Hypothalamus (tissue), 51 donors: ENCODE measurements at places on chromosomes 13 and 19.

DNA sequence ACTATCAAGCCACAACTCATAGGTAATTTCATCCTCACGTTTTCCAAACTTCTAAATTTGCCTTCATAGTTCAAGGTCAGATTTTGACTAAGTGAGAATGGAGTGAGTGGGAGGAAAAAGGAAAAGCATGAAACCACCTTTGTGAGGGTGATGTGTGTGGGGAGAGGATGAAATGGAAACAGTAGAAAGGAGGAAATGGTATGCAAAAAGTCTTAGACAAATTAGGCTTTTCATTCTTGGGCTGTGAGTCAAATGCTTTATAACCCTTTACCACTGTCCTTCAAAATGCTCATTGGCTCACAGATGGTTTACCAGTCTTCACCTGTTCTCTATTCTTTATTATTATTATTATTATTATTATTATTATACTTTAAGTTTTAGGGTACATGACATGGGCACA lies 127.2 kb downstream of the RAP2A start:
- no peak for DNase-seq

DNA sequence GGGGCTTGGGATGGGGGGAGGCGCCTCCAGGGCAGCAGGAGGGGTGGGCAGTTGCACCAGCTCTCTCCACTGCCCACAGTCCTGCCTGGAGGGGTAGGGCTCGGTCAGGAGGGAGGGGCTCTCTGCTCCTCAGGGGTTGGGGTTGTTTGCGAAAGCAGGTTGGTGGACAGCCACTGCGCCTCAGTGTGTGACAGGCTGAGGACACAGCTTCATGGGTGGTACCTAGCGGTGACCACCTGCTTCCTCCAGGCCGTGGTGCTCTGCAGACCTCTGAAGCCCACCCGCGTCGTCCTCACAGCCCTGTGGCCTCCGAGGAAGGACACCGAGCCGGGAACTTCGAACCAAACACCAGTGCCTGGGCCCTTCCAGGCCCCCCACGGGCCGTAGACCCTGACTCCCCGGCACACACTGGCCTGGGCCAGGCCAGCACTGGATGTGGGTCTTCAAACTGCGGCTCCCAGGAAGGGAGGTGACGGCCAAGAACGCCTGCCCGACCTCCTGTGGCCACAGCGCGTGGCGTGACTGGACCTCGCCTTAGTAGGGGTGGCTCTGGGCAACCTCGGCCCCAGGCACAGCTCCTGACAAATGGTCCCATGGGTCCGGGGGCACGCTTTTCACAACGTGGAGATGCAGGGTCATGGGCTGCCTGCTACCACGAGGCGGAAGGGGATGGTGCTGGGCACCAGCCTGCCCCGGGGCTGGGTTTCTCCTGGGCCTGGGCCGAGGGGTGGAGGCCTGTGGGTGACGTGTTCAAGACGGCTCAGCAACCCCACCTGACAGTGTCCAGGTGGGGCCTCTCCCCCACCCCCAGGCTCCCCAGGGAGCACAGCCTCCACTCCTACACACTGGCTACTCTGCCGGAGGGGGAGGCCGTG lies 173.2 kb downstream of the KDM4B start:
- no peak for DNase-seq

- no peak for DNase-seq
Observed at GRCh38 chr13:70473907-70474306, 365.7 kb upstream of the KLHL1 start.

GRCh38 chr19:17579661-17580244 lies 24.3 kb downstream of the COLGALT1 start:
- no peak for DNase-seq

DNA sequence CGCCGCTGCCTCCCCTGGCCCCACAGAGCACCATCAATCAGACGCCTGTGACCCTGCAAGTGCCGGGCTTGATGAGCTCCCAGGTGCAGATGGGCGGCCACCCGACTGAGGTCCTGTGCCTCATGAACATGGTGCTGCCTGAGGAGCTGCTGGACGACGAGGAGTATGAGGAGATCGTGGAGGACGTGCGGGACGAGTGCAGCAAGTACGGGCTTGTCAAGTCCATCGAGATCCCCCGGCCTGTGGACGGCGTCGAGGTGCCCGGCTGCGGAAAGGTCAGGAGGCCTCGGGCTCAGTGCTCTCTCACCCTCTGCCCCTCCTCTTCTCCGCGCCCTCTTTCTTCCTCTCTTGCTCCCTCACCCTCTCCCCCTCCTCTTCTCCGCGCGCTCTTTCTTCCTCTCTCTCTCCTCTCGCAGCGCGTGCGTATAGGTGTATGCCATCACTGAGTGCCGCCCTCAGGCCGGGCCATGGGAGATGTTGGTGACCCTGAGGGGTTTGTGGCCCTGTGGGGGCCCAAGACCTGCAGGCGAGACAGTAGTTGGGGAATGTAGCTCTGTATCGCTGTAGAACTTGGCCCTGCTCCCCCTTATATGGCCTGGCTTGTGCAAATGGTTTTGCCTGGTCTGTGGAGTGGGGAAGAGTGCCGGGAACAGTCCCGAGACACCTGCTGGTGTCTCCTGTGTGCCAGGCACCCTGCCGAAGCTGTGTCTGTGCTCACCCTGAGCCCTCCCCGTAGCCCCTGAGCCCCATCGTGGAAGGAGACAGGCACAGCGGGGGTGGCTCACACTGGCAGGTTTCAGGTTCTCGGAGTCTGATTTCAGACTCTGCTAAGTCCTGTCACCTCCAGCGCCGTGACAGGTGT lies 5.4 kb upstream of the EPN1 start:
- no peak for DNase-seq

- DNase-seq = no peak
Observed at GRCh38 chr13:31131470-31131961, 30.2 kb downstream of the HSPH1 start.

- no peak for DNase-seq
Observed at GRCh38 chr13:112713517-112714253, 23.8 kb downstream of the ATP11A start.

DNA sequence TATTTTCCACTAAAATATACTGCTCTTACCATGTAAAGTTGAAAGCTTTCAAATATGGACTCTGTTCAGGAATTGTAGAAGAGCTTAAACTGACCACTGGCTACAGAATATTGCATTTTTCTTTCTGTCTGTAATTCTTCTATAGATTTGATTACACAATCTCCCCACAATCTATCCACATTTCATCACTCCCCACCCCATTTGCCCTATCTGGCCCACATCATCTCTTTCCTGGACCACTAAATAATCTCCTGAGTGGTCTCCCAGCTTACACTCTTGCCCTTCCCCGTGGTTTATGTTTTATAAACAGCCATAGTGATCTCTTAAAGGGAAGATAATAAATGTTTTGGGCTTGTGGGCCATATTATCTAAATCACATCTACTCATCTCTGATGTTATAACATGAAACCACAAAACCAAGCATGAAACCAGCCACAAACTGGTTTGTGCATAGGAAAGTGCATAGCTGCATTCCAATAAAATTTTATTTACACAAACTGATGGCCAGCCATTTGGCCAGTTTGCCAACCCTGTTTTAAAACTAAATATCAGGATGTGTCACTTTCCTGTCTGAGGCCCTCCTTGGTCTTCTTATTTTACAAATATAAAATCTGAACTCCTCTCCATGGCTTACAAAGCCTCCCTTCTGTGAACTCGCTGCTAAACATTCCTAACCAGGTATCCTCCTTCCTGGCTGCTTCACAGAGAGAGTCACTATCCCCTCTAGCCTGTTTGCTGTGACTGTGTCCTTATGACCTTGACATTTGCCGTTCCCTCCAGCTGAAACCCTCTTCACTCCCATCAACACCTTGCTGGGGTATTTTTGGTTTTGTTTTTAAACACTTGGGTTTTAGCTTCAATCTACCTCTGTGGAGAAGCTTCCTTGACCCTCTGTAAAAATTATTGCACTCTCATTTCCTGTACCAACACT lies 500.9 kb downstream of the GPC6 start:
- DNase-seq = no peak

- DNase-seq = no peak
Observed at GRCh38 chr13:102333320-102334198, 68.3 kb downstream of the FGF14 start.

GRCh38 chr19:8148410-8149260 lies 757 bp downstream of the FBN3 start:
- DNase-seq = no peak

GRCh38 chr19:19167612-19168011 lies 2.5 kb downstream of the MEF2B start:
- no peak for DNase-seq
